Stimulated activated CD8-positive, alpha-beta memory T cell treated with anti-CD3 and anti-CD28 coated beads, Interleukin-7, amount 100 ng/mL, for 4 hours (primary cell): ENCODE measurements at places on chromosomes 1 and 21.

- DNase-seq = no peak
Measured at GRCh38 chr1:35657851-35658250, 16.5 kb upstream of the PSMB2 start.

GRCh38 chr1:241357366-241358340 is 648 bp upstream of the RGS7 start:
- DNase-seq = no peak

GRCh38 chr21:42374864-42375499 is 8.6 kb upstream of the TFF1 start:
- no peak for DNase-seq

GRCh38 chr1:28139025-28139712 is 37.3 kb downstream of the PTAFR start:
- no peak for DNase-seq

- DNase-seq = no peak
Measured at GRCh38 chr1:145826030-145826429, 2.0 kb downstream of the POLR3C start.

DNA sequence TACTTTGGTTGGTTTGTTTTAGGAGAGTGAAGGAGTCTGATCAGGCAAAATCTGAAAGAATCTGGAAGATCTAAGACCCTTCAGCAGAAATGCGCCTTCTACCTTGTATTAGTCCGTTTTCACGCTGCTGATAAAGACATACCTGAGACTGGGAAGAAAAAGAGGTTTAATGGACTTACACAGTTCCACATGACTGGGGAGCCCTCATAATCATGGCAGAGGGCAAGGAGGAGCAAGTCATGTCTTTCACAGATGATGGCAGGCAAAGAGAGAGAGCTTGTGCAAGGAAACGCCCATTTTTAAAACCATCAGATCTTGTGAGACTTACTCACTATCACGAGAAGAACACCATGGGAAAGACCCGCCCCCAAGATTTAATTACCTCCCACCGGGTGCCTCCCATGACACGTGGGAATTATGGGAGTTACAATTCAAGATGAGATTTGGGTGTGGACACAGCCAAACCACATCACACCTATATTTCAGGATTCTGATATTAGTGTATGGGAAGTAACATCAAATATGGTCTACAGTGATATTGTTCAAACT is 99.3 kb downstream of the GLUL start:
- DNase-seq = no peak

DNA sequence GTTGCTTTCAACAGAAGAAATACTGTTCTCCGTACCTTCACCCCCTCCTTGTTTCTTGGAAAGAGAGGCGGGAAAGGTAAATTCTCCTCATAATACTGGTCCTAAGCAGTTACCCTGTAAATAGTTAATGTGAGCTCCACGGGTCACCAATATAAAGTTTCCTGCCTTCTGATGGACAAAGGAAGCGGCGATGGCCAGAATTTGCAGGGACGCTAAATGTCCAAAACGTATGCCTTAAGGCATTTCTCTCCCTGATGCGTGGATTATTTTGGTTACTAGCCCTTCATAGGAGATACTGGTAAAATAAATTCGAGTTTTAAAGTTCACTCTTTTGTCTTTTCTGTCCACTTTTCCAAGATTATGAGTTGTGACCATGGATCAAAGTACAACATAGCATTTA is 898 bp upstream of the PTGS2 start:
- DNase-seq = no peak

GRCh38 chr21:36542312-36543101 is 62.6 kb upstream of the CLDN14 start:
- no peak for DNase-seq
